ENCODE measurements at places on chromosomes 2 and 18. TPM values are rescaled to one million over a fixed set of nuclear protein-coding genes. Genes with fewer than 3 reads are reported as not detected.

Gene CD226
- total RNA-seq: 0.23 TPM

Gene RBKS
- total RNA-seq: 9.2 TPM

Gene DOK1
- total RNA-seq: 3.9 TPM

Gene DSC2
- 1.2 TPM for total RNA-seq

Gene CREG2
- 9.8 TPM for total RNA-seq

Gene AMER3
- total RNA-seq: not detected
